ENCODE measurements at places on chromosomes 13 and 19.

DNA sequence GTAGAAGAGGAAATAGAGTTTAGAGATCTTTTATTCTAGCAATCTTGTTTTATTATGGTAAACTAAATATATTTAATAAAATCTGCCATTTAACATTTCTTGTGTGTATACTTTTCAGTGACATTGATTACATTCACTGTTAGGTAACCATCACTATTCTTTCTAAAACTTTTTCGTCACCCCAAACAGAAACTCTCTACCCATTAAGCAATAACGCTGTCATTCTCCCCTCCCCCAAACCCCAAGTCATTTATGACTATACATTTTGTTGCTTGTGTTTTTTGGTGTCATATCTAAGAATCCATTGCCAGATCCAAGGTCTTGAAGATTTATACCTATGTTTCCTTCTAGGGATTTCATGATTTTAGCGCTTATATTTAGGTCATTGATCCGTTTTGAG lies 10.6 kb downstream of the URI1 start:
- no peak for DNase-seq

DNA sequence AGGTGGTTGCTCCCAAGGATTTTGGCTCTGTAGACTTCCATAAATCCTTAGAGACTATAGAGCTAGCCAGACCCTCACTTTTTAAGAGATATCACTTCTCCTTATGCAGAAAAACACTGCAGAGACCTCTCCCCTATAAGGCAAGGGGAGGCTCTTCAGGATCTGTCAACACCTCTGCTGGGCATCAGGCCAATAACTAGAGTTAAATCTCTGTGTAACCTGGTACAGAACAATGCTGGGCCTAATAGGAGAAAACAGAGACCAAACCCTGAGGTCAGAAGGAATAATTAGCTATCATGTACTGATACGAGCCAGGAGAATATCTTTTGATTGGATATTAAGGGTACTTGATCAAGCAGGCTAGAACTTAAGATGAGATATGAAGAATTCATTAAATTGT lies 358.5 kb downstream of the TBC1D4 start:
- DNase-seq, result no peak

DNA sequence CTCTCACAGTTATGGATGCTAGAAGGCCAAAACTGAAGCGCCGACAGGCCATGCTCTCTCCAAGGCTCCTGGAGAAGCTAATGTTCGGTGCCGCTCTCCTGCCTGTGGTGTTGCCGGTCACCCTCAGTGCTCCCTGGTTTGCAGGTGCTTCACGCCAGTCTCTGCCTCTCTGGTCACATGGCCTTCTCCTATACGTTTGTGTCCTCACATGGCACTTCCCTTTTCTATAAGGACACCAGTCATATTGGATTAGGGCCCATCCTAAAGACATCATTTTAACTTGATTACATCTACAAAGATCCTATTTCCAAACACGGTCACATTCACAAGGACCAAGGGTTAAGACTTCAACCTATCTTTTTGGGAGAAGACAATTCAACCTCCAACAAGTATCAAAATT lies 671.3 kb upstream of the ARGLU1 start:
- no peak for DNase-seq

GRCh38 chr13:37198629-37199028 lies 93.2 kb upstream of the CSNK1A1L start:
- DNase-seq, result no peak

GRCh38 chr19:38134540-38135149 lies 89.4 kb downstream of the DPF1 start:
- DNase-seq, result no peak

Measured in non-pigmented ciliary epithelial cell (primary cell).